ENCODE measurements at places on chromosomes 12 and 14.

DNA sequence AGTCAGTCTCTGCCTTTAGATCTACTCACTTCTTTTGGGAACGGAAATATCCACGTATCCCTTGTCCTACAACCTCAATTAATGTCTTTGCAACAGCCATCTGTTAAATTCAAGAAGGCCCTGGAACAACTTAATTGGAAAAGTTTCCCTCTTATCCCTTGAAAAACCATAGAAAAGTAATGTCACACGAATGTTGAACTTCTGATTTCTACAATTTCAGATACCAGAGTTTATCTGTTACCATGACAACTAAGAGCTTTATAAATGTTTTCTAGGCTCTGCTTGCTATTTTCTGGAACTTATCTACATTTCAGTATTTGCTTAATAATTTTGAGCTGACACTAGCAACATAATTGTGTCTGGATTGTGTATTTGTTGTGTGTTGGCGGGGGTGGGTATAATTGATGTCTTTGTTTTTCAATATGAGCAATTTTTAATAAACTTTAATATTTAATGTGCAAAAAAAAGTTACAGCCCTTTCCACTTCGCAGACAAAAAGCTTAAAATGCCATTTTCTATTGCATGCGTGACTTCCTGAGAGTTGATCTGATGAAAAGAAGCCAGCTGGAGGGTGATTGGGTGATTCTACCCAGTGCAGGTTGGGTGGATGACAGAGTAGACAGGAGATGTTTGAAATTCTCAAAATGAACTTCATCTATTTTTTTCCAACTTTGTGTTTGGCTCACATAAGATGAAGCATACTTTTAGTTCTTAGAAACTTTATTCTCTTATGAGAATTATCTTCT lies 11.8 kb upstream of the EDDM3A start:
- no peak for DNase-seq

DNA sequence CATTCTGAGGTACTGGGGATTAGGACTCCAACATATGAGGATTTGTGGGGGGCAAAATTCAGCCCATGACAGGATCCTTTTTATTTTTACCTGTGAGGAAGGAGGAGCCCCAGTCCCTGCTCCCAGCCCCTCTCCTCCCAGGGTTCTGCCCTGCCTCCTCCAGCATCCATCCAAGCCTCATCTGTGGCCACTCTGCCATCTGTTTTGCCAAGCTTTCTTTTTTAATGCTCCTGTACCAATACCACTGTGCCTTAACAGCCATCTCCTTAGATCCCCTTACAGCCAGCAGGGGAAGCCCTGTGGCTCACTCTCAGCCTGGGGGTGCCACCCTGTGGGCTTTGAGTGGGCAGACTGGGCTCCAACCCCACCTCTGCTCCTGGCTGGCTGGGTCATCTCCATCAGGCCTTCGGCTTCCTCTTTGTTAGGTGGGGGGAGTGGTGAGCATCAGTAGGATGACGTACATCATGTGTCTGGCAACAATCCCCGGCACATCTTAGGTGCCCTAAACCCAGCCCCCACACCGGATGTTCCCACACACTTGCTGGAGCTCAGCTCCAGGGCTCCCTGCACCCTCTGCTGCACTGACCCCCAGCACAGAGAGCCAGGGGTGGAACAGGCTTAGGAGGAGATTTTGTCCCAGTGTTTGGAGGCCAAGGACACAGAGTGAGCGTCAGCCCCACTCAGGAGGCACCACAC lies 40.2 kb downstream of the CYP46A1 start:
- DNase-seq: no peak

- peak; percentile 32 for DNase-seq
These were observed 1.6 kb downstream of the PHLDA1 start for GRCh38 chr12:76029982-76030340.

- DNase-seq: no peak
These were observed 1.4 kb downstream of the LRP10 start for GRCh38 chr14:22872833-22873520.

GRCh38 chr12:10243818-10244520 lies 31.3 kb downstream of the GABARAPL1 start:
- DNase-seq: no peak

GRCh38 chr14:79352076-79352630 lies 859.2 kb downstream of the DIO2 start:
- DNase-seq: no peak

GRCh38 chr14:100393906-100394732 lies 71.0 kb downstream of the SLC25A47 start:
- no peak for DNase-seq

GRCh38 chr14:76250302-76250701 lies 98.6 kb downstream of the GPATCH2L start:
- no peak for DNase-seq

DNA sequence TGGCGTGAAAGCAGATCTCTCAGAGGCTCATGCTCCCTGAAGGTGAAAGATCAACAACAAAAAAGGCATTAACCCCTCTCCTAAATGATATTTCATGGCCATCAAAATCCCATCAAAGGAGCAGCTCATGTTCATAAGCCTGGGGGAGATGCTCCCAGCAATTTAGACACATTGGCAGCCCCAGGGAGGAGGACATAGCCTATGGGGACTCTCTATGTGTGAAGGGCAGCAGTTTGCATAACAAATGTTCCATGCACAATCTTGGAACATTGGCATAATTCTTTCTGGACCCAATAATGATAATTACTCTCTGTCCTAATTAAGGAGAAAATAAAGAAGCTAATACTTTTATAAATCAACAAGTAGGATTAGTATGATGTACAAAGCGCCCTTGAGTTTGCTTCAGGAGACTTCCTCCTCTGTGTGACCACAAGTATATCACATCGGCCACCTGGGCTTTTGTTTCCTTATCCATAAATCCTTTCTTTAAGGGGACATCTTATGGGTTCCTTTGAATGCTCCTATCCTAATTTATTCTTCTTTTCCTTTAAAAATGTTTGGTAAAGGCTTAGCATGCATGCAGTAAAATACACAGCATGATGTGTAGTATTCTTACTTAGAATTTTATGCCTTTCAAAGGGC lies 161.9 kb upstream of the PLEKHG7 start:
- DNase-seq: no peak

- DNase-seq: no peak
These were observed 154.4 kb downstream of the PTPN11 start for GRCh38 chr12:112573141-112573540.

GRCh38 chr12:107783406-107784376 lies 9.2 kb downstream of the ASCL4 start:
- DNase-seq: no peak
